ENCODE measurements at places on chromosomes 4 and X. TPM values are rescaled to one million over a fixed set of nuclear protein-coding genes. Genes with fewer than 3 reads are reported as not detected.

DAPP1 gene
- total RNA-seq = 0.39 TPM

SOD3 gene
- 2.7 TPM for total RNA-seq

SLITRK4 gene
- total RNA-seq = 5.3 TPM

ARAP2 gene
- under 0.01 TPM for total RNA-seq

XAGE1A gene
- not detected for total RNA-seq

TRO gene
- 14.2 TPM for total RNA-seq

Data from epithelial cell of alveolus of lung (primary cell).